ENCODE measurements at places on chromosomes 6 and 20.

- no peak for DNase-seq
These were observed 722.0 kb upstream of the FLRT3 start for GRCh38 chr20:15059438-15059837.

- DNase-seq: no peak
These were observed 192.8 kb downstream of the CLIC5 start for GRCh38 chr6:45822873-45823272.

GRCh38 chr6:104771258-104771832 lies 88.4 kb downstream of the HACE1 start:
- no peak for DNase-seq

DNA sequence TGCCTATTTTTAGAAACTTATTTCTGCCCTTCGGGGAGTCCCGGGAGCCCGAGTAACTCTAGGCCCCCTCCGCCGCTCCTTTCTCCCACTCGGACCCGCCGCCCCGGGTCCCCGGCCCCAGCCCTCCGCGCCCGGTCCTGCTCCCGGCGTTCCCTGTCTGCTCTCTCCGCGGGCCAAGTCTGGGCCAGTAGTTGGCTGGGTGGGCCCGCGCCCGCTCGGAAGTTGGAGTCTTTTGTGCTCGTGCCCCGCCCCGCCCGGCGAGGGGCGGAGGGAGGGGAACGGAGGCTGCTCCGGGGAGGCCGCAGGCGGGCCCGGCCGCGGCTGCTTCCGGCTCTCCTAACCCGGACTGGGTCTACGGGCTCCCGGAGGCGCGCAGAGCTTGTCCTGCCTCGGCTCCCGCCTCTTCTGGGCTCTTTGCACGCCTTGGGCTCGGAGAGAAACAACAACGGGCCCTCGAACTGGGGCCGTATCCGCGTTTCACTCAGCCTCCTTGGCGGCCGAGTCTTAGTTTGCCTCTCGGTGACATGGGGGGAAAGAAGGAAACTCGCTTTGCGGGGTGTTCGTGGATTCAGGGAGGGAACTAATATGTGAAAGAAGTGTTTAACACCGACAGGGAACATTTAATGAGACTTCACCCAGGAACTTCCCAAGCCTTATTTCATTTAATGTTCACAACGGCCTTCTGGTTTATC lies 657 bp downstream of the RALY start:
- peak; percentile 90 for DNase-seq

GRCh38 chr6:13229205-13230085 lies 98.9 kb downstream of the TBC1D7 start:
- peak; percentile 34 for DNase-seq

DNA sequence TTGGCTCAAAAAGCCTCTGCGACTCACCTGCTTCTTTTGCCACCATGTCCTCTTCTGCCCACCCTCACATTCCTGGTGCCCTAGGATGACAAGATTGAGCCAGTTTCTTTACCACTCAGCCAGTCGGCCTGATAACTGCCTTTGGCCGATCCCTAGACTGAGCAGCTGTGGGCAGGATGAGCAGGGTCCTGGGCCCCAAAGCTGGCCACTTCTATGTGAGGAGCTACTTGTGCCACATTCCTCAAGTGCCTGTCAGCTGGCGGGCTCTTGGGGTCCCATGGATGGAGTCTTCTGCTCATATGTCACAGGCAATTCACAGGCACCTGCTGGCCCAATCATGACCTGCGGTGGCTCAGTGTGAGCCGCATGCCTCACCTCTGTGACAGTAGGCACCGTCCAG lies 16.5 kb downstream of the DYNLRB1 start:
- no peak for DNase-seq

- no peak for DNase-seq
These were observed 12.1 kb upstream of the COL21A1 start for GRCh38 chr6:56259234-56260077.

GRCh38 chr20:31906001-31906400 lies 35.6 kb downstream of the TTLL9 start:
- DNase-seq: no peak

DNA sequence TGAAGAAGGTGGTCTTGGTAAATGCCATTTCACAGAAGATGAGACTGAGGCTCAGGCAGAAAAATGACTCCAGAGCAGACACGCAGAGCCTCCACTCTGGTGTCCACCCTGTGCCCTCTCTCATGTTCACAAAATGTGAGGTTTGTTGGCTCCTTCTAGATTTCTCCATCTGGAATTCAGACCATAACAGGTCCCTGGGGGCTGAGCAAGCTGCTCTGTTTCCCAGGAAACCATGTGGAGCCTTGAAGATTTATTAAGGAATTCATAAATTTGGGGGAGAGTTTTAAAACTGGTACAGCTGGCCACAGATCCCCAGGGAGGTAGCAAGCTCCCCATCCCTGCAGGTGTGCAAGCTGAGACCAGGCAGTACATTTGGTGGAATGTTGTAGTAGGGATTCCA lies 38.8 kb upstream of the SIRPA start:
- DNase-seq: no peak

GRCh38 chr6:144066741-144067484 lies 28.5 kb downstream of the SF3B5 start:
- no peak for DNase-seq

GRCh38 chr20:22762576-22763256 lies 178.3 kb upstream of the FOXA2 start:
- DNase-seq: no peak

GRCh38 chr20:61414455-61414991 lies 162.5 kb downstream of the CDH4 start:
- DNase-seq: no peak

GRCh38 chr20:53399592-53400335 lies 193.9 kb downstream of the ZNF217 start:
- DNase-seq: no peak
